ENCODE measurements at places on chromosomes 16 and 17. TPM values are rescaled to one million over a fixed set of nuclear protein-coding genes. Genes with fewer than 3 reads are reported as not detected.

DNA sequence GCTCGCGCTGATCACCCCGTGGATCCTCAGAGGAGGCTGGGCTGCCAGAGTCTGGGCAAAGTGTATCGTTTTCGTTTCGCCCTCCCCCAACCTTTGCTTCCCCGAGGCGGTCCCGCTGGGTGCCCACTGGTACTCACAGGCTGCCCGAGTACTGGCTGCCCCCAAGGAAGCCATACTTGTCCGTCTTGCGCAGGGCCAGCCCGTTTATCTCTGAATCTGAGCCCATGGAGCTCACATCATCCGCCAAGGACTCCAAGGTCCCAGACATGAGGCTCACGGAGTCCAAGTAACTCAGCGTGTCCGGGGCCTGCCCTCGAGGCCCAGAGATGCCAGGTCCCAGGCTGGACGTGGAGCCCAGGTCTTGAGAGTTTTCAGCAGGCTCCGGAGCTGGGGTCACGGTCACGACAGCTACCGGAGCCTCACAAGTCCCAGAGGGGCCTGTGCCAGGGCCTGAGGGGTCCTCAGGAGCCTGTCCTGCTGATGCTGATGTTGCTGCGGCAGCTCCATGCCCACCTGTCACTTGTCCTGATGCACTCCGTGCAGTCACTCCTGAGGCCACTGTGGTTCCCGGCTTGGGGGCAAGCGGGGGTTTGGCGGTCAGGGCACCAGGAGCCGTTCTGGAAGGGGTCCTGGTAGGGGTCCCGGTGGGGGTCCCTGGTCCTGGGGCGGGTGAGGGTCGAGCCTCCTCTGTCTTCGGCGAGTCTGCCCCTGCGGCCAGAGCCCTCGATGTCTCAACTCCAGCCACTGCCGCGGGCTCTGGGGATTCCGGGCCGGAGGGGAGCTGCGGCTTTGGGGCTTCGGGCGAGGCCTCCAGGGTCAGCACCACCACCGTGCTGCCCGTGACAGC, 980 bp downstream of the TBC1D10B start:
- no peak for DNase-seq

The CRK gene
- total RNA-seq: 67.0 TPM

GRCh38 chr16:67428146-67428731, 2.7 kb upstream of the HSD11B2 start:
- peak; percentile 28 for DNase-seq

DNA sequence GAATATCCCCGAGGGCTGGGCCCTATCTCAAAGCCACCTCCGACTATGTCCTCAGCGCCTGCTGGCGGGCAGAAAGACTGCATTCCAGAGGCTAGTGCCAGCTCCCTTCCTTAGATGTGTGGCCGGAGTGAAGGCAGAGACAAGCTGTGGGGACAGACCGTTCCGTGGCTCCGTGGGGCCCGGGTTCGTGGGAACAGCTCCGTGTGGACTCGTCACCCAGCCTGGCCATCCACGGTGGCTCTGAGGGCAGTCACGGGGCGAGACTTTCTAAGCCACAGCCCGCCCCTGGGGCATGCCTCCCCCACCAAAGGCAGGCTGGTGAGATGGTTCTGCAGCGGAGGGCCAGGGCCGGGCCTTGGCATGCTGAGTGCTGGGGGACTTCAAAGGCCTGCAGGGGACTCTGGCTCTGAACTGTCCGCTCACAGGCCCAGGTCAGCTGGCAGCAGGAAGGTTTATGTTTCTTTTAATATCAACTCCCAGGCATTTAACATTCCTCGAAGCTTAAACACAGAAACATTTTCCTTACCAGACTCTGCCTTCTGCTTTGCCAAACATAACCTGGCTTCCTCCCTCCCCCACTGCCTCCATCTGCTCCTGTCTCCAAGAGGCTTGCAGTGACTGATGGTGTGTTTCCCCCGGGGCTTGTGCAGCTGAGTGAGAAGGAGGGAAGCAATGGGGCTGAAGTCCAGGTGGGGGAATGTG, 50.4 kb downstream of the TIMM22 start:
- no peak for DNase-seq

The MPO gene
- total RNA-seq: not detected
